Activated CD4-positive, alpha-beta T cell treated with anti-CD3 and anti-CD28 coated beads, Interleukin-2, amount 50 U/mL, for 1 hour (primary cell): ENCODE measurements at places on chromosomes 11 and 22.

GRCh38 chr11:93159721-93160120 lies 38.1 kb downstream of the SLC36A4 start:
- no peak for DNase-seq

DNA sequence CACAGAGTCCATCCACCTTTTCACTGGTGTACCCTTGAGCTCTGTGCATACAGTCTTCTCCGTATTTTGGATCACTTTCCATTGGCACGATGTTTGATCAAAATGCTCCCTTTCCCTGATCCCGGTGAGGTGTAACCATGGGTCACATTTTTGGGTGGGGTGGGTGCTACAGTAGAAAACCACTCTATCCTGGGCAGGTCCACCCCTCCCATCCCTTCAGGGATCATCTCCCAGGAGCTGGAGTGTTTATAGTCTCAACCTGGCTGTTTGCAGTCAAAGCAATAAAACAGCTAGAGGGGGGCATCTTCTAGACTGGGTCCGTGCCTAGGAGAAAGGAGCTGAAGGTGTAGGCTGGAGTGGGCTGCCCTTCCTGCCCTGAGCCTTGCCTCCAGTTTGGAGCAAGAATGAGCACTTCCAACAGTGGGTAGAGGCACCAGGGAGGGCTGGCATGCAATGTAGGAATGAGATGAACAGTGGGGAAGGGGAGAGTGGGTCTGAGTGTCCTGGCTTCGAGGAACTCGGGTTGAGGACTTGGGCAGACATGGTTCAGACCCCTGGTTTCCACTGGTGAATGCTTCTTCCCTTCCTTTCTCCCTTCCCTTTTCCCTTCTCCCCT lies 38.8 kb downstream of the RNF141 start:
- DNase-seq = no peak

DNA sequence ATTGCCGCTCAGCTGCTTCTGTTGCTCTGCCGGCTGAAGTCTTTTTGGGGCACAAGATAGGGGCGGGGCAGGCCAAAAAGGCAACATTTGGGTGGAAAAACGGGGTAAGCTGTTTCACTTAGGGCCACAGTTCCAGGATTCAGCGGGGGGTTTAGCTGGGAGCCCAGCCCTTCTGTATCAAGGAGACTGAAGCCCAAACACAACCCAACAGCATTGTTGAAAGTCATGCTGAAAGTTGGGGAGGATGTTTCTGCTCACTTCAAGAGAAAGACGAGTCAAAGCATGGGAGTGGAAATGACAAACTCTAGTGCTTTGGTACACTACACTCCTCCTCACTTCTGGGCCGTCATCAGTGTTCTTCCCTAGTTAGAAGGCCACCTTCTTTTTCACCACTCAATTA lies 56.1 kb upstream of the GNAZ start:
- DNase-seq = no peak

GRCh38 chr11:12044799-12045198 lies 36.4 kb upstream of the DKK3 start:
- DNase-seq = no peak

GRCh38 chr11:110410651-110411050 lies 19.1 kb upstream of the FDX1 start:
- DNase-seq = no peak

DNA sequence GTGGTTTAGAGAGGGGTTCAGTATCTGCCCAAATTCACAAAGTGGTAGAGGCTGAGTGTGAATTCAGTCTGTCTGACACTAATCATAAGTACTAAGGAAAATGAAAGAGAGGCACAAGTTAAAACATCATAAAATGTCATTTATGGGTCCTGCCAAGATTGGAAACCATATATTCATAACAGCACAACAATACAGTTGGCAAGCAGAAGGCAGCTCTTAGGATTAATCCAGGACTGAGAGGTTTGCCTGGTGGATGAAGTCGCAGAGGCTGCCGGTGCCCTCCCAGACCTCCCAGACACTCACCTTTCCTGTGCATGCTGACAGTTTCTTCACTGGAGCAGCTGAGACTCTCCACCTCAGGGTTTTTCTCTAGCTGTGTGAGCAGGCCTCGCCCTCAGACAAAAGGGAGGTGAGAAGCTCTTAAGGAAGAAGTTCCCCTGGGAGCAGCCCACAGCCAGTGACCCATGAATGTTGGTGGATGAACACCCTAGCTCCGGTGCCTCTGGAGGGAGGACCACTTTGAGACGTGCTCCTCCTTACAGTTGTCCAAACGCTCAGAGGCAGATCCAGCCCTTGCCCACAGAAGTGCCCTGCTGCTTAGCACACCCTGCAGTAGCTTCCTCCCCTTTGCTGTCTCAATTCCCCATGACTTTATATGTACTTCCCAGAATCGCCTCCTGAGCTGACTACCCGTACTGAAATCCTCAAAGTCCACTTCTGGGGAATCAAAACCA lies 43.7 kb downstream of the MAML2 start:
- DNase-seq = no peak

DNA sequence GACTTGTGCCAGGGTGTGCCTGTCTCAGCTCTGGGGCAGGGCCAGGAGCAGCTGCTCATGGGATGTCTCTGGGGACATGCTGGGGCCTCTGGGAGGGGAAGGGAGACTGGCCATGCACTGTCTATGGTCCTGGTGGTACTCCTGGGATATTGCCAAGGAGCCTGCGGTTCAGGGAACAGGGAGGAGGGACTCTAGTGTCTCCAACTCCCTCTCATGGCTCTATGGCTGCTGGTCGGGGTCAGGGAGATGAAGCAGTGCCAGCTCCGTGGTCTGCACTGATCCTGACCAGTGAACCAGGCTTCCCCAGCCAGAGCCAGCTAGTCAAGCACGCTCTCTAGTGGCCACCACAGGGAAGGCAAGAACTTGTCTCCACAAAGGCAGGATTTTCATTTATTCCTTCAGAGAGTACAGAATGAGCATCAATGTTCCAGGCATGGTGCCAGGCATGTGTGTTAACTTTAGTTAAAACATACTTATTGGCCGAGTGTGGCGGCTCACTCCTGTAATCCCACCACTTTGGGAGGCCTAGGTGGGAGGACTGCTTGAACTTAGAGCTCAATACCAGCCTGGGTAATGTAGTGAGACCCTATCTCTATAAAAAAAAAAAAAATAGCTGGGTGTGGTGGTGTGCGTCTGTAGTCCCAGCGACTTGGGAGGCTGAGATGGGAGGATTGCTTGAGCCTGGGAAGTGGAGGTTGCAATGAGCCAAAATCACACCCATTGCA lies 2.5 kb upstream of the BEST1 start:
- DNase-seq = peak; percentile 64

GRCh38 chr11:111414936-111415335 lies 35.9 kb upstream of the POU2AF1 start:
- DNase-seq = no peak

DNA sequence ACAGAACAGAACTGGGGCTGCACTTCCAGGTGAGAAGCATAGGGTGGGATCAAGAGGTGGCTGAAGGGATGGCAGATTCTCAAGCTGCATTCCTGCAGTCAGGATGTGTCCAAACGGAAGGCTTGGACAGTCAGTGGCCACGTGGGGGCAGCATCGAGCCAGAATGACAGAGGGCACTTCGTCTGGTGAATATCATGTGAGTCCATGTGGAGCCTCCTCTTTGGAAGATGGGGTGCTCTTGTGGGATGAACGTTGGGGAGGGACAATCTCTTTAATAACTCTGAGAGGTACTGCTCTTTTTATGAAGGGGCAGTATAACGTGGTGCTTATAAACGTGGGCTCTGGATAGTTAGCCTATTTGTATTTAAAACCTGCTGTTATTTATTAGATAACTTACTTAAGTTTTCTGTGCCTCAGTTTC lies 154.9 kb upstream of the NAV2 start:
- peak; percentile 65 for DNase-seq

DNA sequence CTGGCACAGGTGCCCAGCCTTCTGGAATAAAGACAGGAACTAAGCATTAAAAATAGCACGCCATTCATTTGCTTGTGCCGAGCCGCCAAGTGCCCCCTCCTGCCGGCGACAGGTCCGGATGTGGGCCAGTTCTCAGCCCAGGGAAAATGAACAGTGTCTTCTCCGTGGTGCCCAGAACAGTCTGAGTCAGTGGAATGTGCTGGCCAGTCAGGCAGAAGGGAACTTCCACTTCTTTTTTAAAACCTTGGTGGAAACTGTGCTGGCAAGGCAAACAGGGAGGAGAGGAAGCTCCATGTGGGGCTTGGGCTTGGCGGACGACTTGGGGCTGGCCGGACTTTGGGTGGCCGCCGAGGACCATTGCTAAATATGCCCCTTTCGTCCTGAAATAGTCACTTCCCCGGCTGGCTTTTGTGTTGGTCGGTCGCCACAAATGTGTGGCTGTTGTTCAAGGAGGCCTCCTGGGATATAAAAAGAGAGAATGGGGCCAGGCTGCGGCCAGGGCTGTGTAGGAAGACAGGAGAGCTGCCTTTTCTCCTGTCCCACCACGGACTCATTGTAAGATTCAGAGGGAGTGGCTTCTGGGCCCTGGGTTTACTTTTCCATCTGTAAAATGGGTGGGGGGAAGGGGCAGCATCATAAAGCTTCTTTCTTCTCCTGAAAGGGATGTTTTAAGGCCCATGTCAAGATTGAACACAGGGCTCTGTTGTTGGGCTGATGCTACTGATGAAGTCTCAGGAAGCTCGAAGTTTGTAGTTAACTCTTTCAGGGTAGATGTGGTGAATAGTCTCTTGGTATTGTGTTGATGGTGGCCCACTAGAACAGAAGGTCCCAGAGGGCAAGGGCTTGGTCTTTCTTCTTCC lies 101.0 kb downstream of the PTPRJ start:
- DNase-seq = peak; percentile 11

DNA sequence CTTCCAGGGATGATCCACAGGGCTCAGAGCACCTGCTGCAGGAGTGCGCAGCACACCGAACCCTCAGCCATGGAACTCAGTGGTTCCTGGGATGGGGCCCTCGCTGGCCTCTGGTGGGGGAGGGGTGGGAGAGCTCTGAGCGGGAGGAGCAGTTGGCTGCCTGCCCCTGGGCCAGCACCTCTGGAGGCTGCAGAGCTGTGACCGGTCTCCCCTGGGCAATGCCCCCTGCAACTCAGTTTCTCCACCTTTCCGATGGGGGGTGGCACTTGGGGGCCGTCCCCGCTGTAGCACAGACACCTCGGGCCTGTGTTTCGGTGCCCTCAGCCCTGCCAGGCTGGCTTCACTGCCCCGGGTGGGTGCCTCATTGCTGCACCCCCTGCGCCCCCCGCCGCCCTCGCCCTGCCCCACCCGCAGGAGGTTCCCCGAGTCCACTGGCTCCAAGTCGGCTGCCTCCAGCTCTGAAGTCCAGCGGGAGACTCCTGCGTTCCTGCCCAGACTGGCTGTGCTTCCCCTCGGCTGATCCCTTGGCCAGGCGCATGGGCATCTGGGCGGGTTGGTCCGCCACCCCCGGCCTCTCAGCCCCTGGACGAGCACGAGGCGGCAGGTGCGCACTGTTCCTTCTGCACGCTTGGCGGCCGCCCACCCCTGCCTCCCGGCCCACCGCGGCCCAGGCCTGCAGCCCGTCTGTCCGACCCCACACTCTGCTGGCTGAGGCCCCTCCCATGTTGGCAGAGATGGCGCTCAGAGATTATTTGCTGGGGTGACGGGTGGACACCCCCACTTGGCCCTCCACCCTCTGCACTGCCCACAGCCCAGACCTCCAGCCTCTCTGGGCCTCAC lies 1.8 kb downstream of the MUC6 start:
- DNase-seq = no peak

- DNase-seq = no peak
These were observed 16.4 kb upstream of the SNX32 start for GRCh38 chr11:65817312-65817834.

DNA sequence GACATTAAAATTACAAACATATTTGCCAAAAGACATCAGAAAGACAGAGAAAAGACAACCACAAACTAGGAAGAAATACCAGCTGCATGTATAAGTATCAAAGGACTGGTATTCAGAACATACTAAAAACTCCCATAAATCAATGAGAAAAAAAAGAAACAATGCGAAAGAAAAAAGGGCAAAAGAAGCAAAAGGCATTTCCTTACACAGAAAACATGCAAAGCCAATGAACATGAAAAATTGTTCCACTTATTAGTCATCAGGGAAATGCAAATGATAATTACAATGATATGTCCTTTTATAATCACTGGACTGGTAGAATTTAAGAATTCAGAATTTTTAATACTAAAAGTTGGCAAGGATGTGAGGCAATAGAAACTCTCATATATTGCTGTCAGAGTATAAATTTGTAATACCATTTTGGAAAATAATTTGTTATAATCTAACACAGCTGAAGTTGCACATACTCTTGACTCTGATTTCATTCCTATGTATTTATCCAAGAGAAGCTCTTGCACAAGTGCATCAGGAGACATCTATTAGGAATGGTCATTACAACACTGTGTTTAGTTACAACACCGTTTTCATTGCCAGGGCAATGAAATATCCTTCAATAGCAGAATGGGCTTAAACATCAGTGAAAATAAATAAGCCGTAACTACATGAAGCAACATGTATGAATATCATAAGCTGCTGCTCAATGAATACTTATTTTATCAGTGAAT lies 279.7 kb downstream of the SWAP70 start:
- DNase-seq = no peak

- DNase-seq = no peak
These were observed 13.3 kb downstream of the TTC38 start for GRCh38 chr22:46280999-46281623.

- no peak for DNase-seq
These were observed 14.0 kb upstream of the NRIP3 start for GRCh38 chr11:9017773-9018172.

- no peak for DNase-seq
These were observed 135.2 kb downstream of the CEP164 start for GRCh38 chr11:117462864-117463247.

DNA sequence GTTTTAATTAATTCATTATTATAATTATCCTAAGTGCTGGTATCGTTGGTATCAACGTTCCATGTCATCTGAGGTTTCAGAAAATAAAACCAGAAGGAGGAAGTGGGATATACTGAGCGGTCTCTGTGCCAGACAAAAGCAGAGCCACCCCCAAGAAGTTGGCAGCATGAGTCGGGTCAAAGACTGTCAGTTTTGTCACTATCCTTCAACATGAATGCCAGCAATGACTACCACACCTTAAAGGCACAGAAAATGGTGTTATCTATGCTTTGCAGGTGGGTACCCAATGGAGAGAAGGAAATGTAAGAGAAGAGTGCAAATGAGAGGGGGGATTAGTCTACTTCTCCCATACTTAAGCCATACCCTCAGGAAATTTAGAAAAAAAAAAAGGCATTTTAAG lies 408.5 kb downstream of the OPCML start:
- DNase-seq = no peak

GRCh38 chr11:23924226-23924625 lies 572.6 kb upstream of the LUZP2 start:
- DNase-seq = no peak

DNA sequence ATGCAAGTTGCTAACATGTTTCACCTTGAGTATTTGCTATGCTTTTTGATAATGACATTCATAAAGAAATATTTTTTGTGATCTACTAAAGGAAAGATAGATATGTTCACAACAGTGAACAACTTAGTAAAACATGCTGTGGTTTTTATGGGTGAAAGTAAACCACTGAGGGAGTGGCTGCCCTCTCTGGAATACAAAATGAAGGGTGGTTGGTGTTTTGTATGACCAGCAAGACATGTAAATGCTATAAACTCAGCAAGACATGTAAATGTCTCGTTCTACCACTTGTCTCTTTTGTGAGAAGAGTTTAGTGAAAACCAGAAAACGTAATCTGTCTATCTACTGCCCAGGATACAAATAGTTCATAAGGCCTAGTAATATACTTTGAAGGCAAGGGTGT lies 7.6 kb upstream of the AMPD3 start:
- DNase-seq = no peak

- DNase-seq = peak; percentile 71
These were observed 34.8 kb upstream of the CARS1 start for GRCh38 chr11:3091846-3092602.

GRCh38 chr11:86421946-86422345 lies 47.3 kb downstream of the CCDC81 start:
- DNase-seq = no peak
